ENCODE measurements at places on chromosomes 4 and X.

- no peak for DNase-seq
Measured at GRCh38 chr4:138632856-138633579, 382.6 kb upstream of the NOCT start.

GRCh38 chrX:15087747-15088146 lies 182.1 kb downstream of the ASB9 start:
- no peak for DNase-seq

GRCh38 chrX:45823536-45823935 lies 622.9 kb upstream of the DIPK2B start:
- DNase-seq, result no peak

GRCh38 chr4:109321232-109321631 lies 18.8 kb upstream of the COL25A1 start:
- no peak for DNase-seq

- no peak for DNase-seq
Measured at GRCh38 chrX:138748480-138748879, 37.0 kb upstream of the FGF13 start.

All from NCI-H510A treated with DMSO at 0.1 percent for 48 hours (cell line).